ENCODE measurements at places on chromosomes 2 and 18. TPM values are rescaled to one million over a fixed set of nuclear protein-coding genes. Genes with fewer than 3 reads are reported as not detected.

The CFC1 gene
- not detected for total RNA-seq

- no peak overlapping the region for H3K4me3 ChIP-seq
- H3K27ac ChIP-seq: no peak overlapping the region
- H3K27me3 ChIP-seq: peaks cover 4% of the 10 kb centered on the region
Observed at GRCh38 chr2:225097035-225097434, 54.8 kb upstream of the DOCK10 start.

GRCh38 chr2:108607706-108608301 is 73.5 kb downstream of the LIMS1 start:
- H3K27ac ChIP-seq: no peak overlapping the region
- H3K4me1 ChIP-seq: peaks cover 76% of the 10 kb centered on the region
- no peak overlapping the region for H3K4me3 ChIP-seq
- H3K36me3 ChIP-seq: peaks cover 6% of the 10 kb centered on the region
- peak; percentile 65 for DNase-seq

DNA sequence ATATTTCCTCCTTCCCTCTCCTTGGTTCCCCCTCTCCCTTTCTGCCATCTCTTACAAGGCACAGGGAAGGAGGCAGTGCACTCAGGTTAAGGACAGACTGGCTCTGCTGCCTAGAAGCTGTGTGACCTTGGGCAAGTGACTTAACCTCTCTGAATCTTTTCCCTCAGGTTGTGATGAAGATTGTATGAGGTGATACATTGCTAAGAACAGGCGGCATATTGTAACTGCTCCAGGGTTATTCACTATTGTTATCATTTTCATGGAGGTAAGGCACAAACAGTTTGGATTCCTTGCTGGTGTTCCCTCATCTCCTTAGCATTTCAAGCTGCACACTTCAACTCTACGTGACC is 126.6 kb upstream of the CXCR4 start:
- H3K36me3 ChIP-seq: peaks cover under 1% of the 10 kb centered on the region
- H3K27me3 ChIP-seq: no peaks in the 10 kb centered on the region

DNA sequence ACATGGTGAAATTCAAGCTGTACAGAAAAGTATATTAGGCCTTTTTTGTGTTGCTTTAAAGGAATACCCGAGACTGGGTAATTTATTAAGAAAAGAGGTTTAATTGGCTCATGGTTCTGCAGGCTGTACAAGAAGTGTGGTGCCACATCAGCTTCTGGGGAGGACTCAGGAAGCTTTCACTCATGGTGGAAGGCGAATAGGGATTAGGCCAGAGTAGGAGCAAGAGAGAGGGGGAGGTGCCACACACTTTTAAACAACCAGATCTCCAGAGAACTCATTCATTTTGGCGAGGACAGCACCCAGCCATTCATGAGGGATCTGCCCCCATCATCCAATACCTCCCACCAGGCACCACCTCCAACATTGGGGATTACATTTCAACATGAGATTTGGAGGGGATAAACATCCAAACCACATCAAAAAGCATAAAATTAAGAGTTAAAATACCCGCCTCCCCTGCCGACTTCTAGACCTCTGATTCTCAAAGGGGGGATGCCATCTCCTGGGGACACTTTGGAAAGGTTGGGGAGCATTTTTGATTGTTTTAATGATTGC is 15.1 kb upstream of the LIPG start:
- H3K4me1 ChIP-seq: no peaks in the 10 kb centered on the region
- no peak overlapping the region for H3K4me3 ChIP-seq

DNA sequence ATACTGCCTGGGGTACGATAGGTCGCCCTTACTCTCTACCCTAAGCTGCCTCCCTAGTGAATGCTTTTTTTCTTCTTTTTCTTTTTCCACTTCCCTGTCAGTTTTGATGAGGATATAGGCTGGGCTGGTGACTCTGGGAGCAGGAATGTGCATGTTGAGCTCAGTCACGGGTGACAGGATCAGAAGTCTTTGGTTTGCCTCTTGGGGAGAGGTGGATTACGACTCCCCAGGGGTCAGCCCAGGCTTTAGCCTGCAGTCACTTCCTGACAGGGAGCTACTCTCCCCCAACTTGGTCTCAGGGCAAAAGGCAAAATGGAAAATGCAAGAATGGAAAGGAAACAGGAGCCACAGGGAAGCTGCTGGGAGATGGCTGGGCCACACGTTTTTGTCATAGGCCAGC is 57.3 kb downstream of the THNSL2 start:
- H3K27ac ChIP-seq: no peak overlapping the region
- no peak for DNase-seq

The DUSP2 gene
- total RNA-seq: 40.8 TPM

The ALPG gene
- not detected for total RNA-seq

The BMP10 gene
- total RNA-seq: not detected

GRCh38 chr2:136127356-136127755 is 9.4 kb upstream of the CXCR4 start:
- no peak overlapping the region for H3K4me3 ChIP-seq
- no peak overlapping the region for H3K27ac ChIP-seq
- H3K27me3 ChIP-seq: peaks cover 56% of the 10 kb centered on the region
- no peak for DNase-seq
- no peaks in the 10 kb centered on the region for H3K36me3 ChIP-seq

- H3K27ac ChIP-seq: no peak overlapping the region
- H3K36me3 ChIP-seq: no peaks in the 10 kb centered on the region
Observed at GRCh38 chr2:100260712-100261620, 61.3 kb downstream of the LONRF2 start.

The GALNT14 gene
- total RNA-seq: not detected

DNA sequence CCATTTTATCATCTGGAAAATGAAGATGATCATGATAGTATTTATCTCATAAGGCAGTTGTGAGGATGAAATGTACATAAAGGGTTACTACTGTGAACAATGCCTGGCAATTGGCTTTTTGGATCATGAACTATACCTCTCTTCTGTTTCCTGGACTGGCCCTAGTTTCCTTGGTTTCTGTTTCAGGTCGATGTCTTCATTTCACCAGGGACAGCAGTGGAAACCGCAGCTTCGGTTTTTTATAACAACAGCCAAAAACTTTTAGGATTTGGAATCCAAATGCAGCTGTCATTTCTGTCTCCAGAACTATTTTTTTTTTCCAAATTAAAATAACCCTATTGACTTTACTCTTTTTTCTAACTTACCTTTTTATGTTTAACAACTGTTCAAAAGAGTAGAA is 425.1 kb downstream of the RND3 start:
- H3K27me3 ChIP-seq: no peaks in the 10 kb centered on the region
- no peaks in the 10 kb centered on the region for H3K4me1 ChIP-seq
- H3K27ac ChIP-seq: no peak overlapping the region
- no peaks in the 10 kb centered on the region for H3K36me3 ChIP-seq
- H3K4me3 ChIP-seq: no peak overlapping the region

GRCh38 chr2:85326406-85327159 is 1.2 kb downstream of the TGOLN2 start:
- peaks cover 58% of the 10 kb centered on the region for H3K4me1 ChIP-seq
- H3K4me3 ChIP-seq: peak overlapping the region; percentile 93
- peaks cover 62% of the 10 kb centered on the region for H3K36me3 ChIP-seq
- peak overlapping the region; percentile 100 for H3K27ac ChIP-seq

GRCh38 chr2:161952783-161953191 is 121.2 kb downstream of the DPP4 start:
- peak overlapping the region; percentile 89 for H3K27ac ChIP-seq
- H3K36me3 ChIP-seq: peaks cover 11% of the 10 kb centered on the region
- peak overlapping the region; percentile 8 for H3K4me3 ChIP-seq
- no peaks in the 10 kb centered on the region for H3K27me3 ChIP-seq
- peak; percentile 48 for DNase-seq

The ANKRD44 gene
- 214 TPM for total RNA-seq

DNA sequence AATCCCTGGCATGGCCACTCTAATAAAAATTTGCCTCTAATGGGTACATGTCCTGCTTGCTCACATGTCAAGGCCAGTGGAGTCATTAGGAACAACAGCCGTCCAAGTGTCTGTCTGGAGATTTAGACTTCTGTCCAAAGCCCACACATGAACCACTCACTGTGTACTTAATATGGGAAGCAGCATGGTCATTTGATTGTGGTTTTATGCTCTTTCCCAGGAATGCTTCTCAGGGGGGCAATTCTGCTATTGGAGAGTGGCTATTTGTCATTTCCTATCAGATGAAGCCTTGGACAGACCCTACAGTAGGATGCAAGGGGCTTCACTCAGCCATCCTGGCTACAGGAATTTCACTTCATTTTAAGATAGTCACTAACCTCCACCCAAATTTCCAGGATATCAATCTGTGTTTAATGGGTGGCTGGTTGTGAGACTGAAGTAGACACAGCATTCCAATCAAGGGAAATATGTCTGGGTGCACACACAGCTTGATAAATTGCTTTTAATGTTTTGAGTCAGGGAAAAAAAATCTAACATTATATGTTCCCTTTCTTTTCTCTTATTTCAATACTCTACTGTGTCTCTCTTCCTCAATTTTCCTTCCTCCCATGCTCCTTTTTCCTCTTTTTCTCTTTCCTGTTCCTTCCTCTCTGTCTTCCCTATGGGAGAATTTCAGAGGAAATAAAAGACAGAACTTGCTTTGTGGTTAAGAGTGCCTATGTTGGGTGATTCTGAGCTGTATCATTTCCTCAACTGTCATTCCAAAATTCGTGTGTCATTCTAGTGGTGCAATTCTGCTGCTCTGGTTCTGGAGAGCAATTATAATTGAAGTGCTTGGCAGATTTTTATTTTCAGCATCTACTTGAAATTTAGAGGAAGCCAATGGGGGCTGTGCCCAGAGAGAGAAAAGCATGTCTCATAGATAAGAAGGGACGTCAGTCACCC is 320.1 kb downstream of the OSR1 start:
- no peak for DNase-seq
- no peaks in the 10 kb centered on the region for H3K27me3 ChIP-seq
- H3K36me3 ChIP-seq: no peaks in the 10 kb centered on the region
- no peaks in the 10 kb centered on the region for H3K4me1 ChIP-seq
- H3K27ac ChIP-seq: no peak overlapping the region

The PTRHD1 gene
- 25.5 TPM for total RNA-seq

The FTCDNL1 gene
- 0.86 TPM for total RNA-seq

Data from activated CD4-positive, alpha-beta memory T cell treated with anti-CD3 and anti-CD28 coated beads, Interleukin-2, amount 10 ng/mL, durations not matched to agents 7 days and 5 days (primary cell).